ENCODE measurements at places on chromosomes 12 and 14.

- H3K4me3 ChIP-seq, result no peak overlapping the region
- H3K4me1 ChIP-seq, result peaks cover 7% of the 10 kb centered on the region
- H3K27me3 ChIP-seq, result no peaks in the 10 kb centered on the region
- H3K36me3 ChIP-seq, result no peaks in the 10 kb centered on the region
- no peak for DNase-seq
- H3K27ac ChIP-seq, result no peak overlapping the region
Observed at GRCh38 chr14:95273001-95273978, 46.4 kb downstream of the CLMN start.

GRCh38 chr12:25495331-25496097 is 57.6 kb downstream of the LMNTD1 start:
- no peaks in the 10 kb centered on the region for H3K27me3 ChIP-seq
- no peaks in the 10 kb centered on the region for H3K36me3 ChIP-seq
- no peak overlapping the region for H3K27ac ChIP-seq
- no peak for DNase-seq
- no peaks in the 10 kb centered on the region for H3K4me1 ChIP-seq

DNA sequence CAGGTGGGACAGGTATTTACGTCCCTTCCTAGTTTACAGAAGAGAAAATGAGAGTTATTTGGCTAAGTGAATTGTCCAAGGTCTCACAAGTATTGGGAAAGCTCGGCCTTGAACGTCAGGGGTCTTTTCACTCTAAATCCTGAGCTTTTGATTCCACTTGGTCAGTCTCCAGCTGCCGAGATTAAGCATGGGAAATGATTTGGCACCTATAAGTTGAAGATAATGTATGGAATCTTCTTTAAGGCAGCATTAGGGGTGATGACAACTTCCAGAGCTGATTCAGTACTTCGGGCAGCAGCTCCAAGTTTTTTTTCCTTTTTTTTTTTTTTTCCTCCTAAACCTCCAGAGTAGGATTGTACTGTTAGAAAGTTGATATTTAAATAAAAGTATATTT is 722 bp downstream of the FAM234B start:
- no peaks in the 10 kb centered on the region for H3K36me3 ChIP-seq
- no peak overlapping the region for H3K27ac ChIP-seq
- H3K4me3 ChIP-seq, result peak overlapping the region; percentile 34
- H3K4me1 ChIP-seq, result peaks cover 15% of the 10 kb centered on the region

- H3K4me3 ChIP-seq, result no peak overlapping the region
- peaks cover 48% of the 10 kb centered on the region for H3K4me1 ChIP-seq
- DNase-seq, result no peak
- H3K27ac ChIP-seq, result no peak overlapping the region
- H3K27me3 ChIP-seq, result no peaks in the 10 kb centered on the region
- peaks cover 2% of the 10 kb centered on the region for H3K36me3 ChIP-seq
Observed at GRCh38 chr14:54481695-54482094, 7.1 kb downstream of the GMFB start.

DNA sequence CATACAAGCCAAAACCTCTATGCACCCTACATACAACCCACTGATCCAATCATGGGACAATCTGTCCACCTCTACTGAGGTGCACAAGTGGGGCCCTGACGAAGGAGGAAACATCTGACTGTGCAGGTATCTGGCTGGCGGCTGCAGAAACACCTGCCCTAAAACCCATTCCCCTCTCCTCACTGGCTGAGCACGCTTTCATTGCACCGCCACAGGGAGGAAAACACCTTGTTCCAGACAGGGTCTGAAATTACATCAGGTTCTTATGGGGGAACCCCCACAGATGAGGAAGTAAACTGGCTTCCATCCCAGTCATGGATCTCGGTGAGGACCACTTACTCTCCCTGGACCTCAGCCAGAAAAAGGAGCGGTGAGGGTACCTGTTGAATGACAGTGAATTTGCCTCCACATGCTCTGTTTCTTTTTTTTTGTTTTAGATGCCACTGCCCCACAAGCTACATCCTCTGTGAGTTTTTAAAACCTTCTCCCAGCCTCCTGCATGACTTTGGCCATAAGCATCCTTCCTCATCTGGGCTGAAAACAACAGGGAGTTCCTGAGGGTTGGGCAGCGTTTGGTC is 23.8 kb upstream of the DGLUCY start:
- H3K27me3 ChIP-seq, result no peaks in the 10 kb centered on the region
- H3K4me1 ChIP-seq, result peaks cover 4% of the 10 kb centered on the region
- H3K36me3 ChIP-seq, result no peaks in the 10 kb centered on the region
- no peak overlapping the region for H3K27ac ChIP-seq

DNA sequence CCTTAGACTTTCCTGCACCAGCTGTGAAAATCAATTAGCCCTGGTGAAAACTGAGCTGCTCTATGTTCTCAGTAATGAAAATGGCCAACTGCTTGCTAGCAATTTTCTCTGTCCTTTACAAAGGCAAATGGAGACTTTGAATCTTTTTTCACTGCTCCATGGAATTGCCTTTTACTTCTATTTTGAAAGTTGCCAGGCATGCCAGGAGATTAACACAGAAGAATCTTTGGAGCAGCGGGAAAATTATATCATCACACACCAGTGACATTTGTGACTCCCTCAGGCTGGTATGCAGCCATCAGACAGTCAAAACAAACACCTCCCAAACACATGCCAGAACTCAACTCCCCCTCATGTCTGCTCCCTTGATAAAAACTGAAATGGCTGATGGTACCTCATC is 872.0 kb upstream of the FLRT2 start:
- DNase-seq, result no peak
- H3K36me3 ChIP-seq, result no peaks in the 10 kb centered on the region
- no peak overlapping the region for H3K27ac ChIP-seq
- no peaks in the 10 kb centered on the region for H3K27me3 ChIP-seq
- H3K4me3 ChIP-seq, result no peak overlapping the region

DNA sequence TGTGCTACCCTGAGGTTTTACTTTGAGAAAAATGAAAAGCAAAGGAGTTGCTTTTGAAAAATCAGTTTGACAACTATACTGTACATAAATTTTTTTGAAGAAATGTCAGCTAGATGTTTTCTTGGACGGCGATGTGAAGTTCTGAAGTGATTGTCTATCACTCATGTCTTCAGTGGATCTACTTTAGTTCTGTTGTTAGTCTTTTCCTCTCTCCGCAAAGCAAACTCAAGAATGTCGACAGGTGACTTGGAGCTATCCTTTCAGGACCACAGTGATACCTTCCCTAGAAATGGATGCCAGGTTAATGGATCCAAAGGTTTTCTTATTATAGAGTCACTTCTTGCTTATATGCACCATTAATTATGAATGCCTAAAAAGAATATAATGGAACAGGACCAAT is 1.2 kb downstream of the PTPRO start:
- no peak overlapping the region for H3K27ac ChIP-seq
- no peaks in the 10 kb centered on the region for H3K36me3 ChIP-seq
- H3K4me3 ChIP-seq, result no peak overlapping the region

DNA sequence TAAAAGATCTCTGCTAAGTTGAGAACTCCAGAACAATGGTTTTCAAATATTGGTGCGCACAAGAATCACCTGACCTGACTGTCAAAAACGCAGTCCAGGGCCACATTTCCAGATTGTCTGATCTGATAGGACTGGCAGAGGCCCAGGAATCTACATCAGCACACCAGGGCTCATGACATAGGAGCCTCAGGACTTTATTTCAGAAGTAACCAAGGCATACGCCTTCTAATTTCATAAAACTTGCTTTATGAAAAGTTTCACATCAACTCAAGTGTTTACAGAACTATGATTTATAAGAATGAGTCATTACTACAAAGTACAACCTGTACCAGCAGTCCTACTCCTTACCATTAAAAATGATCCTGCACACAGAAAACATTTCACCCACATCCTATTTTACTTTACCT is 47.7 kb upstream of the PTPRO start:
- H3K27me3 ChIP-seq, result no peaks in the 10 kb centered on the region
- H3K36me3 ChIP-seq, result no peaks in the 10 kb centered on the region
- H3K27ac ChIP-seq, result no peak overlapping the region
- no peak for DNase-seq

GRCh38 chr12:102957339-102958050 is at the start of gene ASCL1:
Gene ASCL1, plus strand, starts transcription at chr12:102957674. Its CDS starts 571 bp downstream, at chr12:102958245.
- H3K36me3 ChIP-seq, result no peaks in the 10 kb centered on the region
- H3K27ac ChIP-seq, result no peak within 1 kb of the TSS
- H3K4me1 ChIP-seq, result peaks cover 36% of the 10 kb centered on the region
- peak within 1 kb of the TSS; percentile 53 for H3K4me3 ChIP-seq

DNA sequence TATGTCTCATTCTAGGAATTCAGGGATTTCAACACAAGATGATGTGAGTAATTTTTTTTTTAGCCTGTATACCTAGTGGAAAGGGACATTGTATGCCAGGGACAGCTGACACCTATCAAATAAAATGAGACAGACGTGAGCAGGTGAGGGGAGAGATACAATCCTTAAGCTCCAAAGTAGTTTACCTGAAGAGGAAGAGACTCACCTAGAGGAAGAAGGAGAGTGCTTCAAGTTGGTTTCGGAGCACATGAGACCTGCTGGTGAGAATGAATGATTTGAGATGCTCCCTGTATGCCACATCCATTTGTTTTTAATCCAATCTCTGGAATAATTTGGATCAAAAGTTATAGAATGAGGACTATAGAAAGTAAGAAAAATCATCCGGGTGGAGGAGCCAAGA is 915.4 kb upstream of the FBXO33 start:
- no peaks in the 10 kb centered on the region for H3K4me1 ChIP-seq
- no peak overlapping the region for H3K27ac ChIP-seq
- H3K4me3 ChIP-seq, result no peak overlapping the region
- no peaks in the 10 kb centered on the region for H3K36me3 ChIP-seq
- H3K27me3 ChIP-seq, result no peaks in the 10 kb centered on the region
